ENCODE measurements at places on chromosomes 11 and 22. TPM values are rescaled to one million over a fixed set of nuclear protein-coding genes. Genes with fewer than 3 reads are reported as not detected.

Gene CEP126
- 1.9 TPM for total RNA-seq

Gene SGSM1
- total RNA-seq, result 0.23 TPM

Gene RTCB
- total RNA-seq, result 80.7 TPM

Gene MUC5B
- total RNA-seq, result 3.7 TPM

Gene OR8D4
- total RNA-seq, result not detected

Gene BRSK2
- 6.8 TPM for total RNA-seq

Gene NNMT
- 159 TPM for total RNA-seq

Gene CLDN5
- total RNA-seq, result not detected

Gene GTSE1
- 23.7 TPM for total RNA-seq

Gene CASP5
- not detected for total RNA-seq

Gene TSGA10IP
- not detected for total RNA-seq

Gene BBOX1
- total RNA-seq, result not detected

Gene CALCA
- not detected for total RNA-seq

Gene KCNJ4
- 0.14 TPM for total RNA-seq

Gene INS
- total RNA-seq, result not detected

Gene SUSD2
- 59.0 TPM for total RNA-seq

Gene PTPRCAP
- total RNA-seq, result 0.30 TPM

Gene CARD16
- not detected for total RNA-seq

Gene TP53I11
- total RNA-seq, result 46.6 TPM

Gene OSBP2
- 13.7 TPM for total RNA-seq

Gene SLC22A12
- total RNA-seq, result not detected

Gene SCN3B
- total RNA-seq, result 0.15 TPM

Gene NXPE4
- total RNA-seq, result not detected

Gene CSNK1E
- 91.4 TPM for total RNA-seq

Gene SLC25A18
- not detected for total RNA-seq

Gene BLID
- not detected for total RNA-seq

Data from A549 treated with DMSO at 1 μM for 4 hours (cell line).